ENCODE measurements at places on chromosomes 5 and 9. TPM values are rescaled to one million over a fixed set of nuclear protein-coding genes. Genes with fewer than 3 reads are reported as not detected.

- H3K27ac ChIP-seq: no peak overlapping the region
- peaks cover 3% of the 10 kb centered on the region for H3K36me3 ChIP-seq
- no peaks in the 10 kb centered on the region for H3K27me3 ChIP-seq
- no peak overlapping the region for H3K4me3 ChIP-seq
- DNase-seq: peak; percentile 25
Observed at GRCh38 chr5:61342071-61342501, 10.0 kb downstream of the ZSWIM6 start.

DNA sequence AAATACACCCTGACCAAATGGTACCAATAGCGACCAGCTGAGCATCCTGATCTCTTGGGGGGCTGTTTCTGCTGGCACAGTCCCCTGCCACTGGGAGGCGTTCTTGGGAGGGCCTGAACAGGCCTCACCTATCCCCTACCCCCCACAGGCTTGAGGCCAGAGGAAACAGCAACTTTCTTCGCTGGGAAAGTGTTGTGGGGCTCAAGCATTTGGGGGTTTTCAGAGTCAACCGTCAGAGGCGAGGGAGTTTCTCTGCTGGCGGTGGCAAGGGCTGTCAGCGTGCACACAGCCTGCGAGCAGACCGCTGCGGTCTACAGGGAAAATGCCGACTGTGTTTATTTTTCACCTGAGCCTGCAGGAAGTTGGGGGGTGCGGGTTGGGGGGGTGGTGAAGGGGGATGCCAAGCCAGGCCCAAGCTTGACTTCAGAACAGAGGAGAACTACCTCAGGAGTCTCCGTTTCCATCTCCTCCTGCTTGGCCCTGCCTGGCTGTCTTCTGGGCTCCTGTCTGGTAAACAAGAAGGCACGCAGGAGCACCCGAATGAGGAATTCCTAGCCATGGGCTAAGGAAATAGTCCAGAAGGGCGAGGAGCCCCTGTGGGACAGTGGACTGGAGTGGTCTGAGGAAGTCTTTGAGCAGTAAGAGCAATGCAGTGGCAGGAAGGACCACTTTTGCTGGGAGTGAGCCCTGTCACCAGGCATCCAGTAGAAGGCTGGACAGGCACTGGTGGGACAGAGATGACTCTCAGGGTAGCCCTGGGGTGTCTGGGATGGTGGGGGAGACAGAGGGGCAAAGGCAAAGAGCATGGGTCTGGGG is 18.1 kb downstream of the TCF7 start:
- peak overlapping the region; percentile 51 for H3K4me3 ChIP-seq
- H3K36me3 ChIP-seq: peaks cover 49% of the 10 kb centered on the region
- peaks cover 97% of the 10 kb centered on the region for H3K4me1 ChIP-seq
- H3K27ac ChIP-seq: peak overlapping the region; percentile 90
- no peaks in the 10 kb centered on the region for H3K27me3 ChIP-seq

Gene PHYHD1
- total RNA-seq: 0.34 TPM

Gene SREK1
- total RNA-seq: 54.1 TPM

Gene TXNDC8
- total RNA-seq: not detected

Gene SERF1A
- 11.1 TPM for total RNA-seq

All from activated CD4-positive, alpha-beta memory T cell treated with anti-CD3 and anti-CD28 coated beads for 36 hours (primary cell).